ENCODE measurements at places on chromosomes 4 and X.

- DNase-seq = no peak
These were observed 70.8 kb downstream of the PPARGC1A start for GRCh38 chr4:23819041-23819511.

DNA sequence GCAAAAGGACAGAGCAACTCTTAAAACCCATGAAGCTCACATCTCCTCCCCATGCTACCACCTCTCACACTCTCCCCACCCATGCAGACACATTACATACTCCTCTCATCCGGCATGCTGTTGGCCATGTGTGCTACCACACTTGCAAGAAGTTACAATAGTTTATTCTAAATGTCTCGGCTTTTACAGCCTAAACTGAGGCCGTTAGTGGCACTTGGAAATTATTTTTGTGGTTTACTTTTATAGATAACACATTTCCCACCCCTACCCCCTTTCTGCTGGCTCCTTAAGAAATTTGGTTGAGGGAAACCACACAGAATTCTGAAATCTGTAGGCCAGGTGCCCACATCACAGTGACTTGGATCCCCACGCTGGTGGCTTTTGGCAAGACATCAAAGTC, 141.1 kb upstream of the HHIP start:
- no peak for DNase-seq

DNA sequence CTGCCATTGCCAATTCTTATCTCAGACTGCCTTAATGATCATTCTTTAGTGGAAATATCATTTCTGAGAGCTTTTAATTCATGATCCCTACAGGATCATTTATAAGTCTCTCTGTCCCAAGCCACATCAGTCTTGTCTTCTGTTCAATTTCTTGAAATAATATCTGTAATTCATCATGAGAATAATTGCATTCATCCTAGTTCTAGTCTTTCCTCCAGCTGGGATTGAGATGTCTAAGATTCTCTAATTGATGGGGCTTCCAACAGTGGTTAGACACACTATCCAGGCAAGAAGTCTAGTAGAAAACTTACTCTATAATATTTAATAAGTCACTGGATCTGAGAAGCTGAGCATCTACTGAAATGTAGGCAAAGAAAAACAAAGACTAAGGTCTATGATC, 854.7 kb upstream of the ADGRL3 start:
- no peak for DNase-seq

DNA sequence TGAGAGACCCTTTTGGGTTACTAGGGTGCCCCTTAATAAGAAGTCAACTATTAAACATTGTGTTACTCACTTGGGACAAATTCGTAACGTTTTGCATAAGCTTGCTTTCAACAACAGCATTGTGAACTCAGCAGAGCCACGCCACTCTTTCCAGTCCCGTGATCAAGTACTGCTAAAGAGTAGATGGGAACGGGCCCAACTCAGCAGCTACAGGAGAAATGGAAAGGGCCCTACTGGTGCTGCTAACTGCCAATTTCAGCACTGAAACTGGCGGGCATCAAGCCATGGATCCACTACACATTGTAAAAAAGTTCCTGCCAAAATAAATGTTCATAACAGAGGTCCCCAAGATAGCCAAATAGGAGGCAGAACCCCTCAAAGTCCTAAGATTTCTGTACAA, 19.0 kb upstream of the DHX15 start:
- no peak for DNase-seq

GRCh38 chr4:112453321-112453720, 62.7 kb downstream of the NEUROG2 start:
- no peak for DNase-seq

- DNase-seq = no peak
These were observed 114.6 kb upstream of the SH3RF1 start for GRCh38 chr4:169385376-169385775.

- DNase-seq = no peak
These were observed 17.9 kb upstream of the CXCL11 start for GRCh38 chr4:76053730-76054129.

GRCh38 chr4:158827543-158827981, 58.7 kb downstream of the FNIP2 start:
- no peak for DNase-seq
